CD4-positive, alpha-beta T cell treated with Interleukin-4 for 4 hours (primary cell): ENCODE measurements at places on chromosomes 3 and 15.
A peak's percentile ranks its signal among the peaks of the same experiment; 100 is the strongest.

DNA sequence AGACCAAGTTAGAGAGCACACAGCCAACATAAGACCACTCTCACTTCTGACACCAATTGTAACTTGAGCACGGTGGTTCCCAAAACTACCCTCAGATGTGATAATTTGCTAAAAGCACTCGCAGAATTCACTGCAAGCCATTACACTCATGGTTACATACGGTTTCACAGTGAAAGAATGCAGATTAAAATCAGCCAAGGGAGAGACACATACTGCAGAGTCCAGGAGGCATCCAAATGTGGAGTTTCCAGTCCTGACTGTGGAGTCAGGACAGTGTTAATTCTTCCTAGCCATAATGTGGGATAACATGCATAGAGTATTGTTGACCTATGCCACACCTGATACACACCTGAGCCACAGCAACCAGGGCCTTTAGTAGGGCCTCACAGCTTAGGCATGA, 956.4 kb downstream of the NTRK3 start:
- DNase-seq, result no peak

DNA sequence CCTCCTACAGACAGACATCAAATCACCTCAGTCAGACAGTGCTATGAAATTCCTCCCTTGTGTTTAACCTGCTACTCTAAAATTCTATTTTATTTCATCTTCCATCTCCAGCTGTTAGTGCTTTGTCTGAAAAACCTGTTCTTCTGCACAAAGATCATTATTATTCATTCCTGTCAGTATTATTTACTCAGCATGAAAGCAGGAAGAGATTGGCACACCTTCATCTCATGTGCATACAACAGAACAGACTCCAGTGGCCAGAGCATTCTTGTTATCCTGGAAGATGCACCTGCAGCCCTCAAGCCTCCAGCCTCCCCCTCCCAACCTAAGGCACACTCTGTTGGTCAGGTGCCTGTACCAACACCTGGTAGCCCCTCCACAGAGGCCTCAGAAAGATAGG, 1.8 kb upstream of the ROPN1B start:
- DNase-seq, result no peak

DNA sequence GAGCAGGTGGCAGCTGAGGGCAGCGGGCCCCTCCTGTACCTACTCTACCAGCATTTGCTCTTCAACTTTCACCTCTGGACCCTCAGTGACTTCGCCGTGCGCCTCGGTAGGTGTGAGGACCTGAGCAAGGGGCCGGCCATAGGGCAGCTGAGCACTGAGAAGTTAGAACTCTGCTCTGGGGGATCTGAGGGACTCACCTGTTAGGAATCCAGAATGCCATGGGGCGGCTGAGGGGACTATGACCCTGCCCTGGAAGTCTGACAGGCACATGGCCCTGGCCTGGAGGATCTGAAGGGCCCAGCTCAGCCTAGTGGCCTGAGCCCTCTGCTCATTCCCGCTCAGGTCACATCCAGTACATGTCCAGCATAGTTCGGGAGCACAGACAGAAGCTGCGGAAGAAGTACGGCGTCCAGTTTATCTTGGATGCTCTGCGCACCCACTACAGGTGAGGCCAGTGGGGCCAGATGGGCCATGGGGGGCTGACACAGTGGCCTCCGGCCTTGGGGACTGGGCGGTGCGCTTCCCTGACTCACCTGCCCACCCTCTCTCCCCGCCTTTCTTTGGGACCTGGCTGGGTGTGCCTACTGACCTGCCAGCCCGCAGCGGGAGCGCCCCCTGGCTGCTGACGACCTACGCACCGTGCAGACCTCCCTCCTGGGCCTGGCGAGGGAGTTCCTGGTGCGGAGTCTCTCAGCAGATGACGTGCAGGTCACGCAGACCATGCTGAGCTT, 18.8 kb downstream of the NBEAL2 start:
- DNase-seq, result peak; percentile 66

DNA sequence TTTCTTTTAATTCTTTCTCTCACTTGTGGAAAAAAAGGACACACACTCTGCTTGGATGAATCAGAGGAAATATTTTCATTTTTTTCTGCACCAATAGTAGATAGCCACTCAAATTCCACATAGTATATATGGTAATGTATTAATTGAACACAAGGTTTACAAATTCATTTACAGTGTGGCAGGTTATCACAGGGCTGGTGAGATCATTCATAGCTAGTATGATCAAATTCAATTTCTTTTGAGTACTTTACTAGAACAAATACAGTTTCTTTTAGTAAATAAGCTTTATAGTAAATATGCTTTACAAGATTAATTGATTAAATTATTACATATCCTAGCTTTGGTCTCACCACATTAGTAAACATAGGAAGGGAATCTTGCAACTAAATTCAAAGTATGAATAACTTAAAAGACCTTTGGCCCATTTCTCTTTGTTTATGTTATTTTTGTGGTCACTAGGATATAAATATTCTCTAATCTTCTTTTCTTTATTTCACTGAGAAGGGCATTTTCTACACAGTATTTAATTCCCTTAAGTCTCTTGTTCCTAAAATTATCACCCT, 40.1 kb upstream of the PARP14 start:
- no peak for DNase-seq

DNA sequence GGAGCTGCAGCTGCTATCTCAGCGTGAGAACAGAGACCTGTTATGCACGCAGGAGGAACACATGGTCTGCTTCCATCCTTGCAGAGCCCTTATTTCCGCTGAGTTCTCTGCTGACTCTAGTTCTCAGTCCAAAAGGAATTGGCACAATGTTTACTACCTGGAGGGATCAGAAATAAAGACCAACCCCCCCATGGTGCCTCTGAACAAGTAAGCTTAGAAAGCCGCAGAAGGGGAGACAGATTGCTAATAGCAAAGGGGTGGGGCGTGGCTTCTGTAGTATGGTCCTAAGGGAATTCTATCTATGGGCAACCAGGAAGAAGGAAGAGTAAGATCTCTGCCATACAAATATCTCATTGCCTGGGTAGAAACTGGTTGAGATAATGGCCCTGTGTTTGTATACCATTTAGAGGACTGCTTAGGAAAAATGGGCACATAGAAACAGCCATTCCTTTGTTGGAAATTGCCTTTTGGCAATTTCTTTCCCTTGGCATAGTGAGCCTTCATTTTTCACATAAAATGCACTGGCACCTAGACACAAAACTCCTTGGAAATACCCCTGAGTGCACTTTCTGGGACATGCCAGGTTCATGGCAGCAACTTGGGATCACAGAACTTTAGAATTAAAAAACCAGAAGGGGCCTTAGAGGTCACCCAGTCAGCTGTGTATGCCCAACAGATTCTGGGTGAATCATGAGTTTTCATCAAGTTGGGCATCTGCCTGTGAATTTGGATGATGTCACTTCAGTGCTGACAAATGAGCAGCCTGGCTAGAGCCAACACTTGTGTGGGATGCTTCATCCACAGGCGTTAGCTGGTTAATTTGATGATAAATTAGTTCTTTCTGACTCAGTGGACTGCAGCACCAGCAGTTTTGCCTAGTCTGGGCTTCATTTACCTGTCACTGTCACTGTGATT, 57.4 kb upstream of the STXBP5L start:
- DNase-seq, result no peak

DNA sequence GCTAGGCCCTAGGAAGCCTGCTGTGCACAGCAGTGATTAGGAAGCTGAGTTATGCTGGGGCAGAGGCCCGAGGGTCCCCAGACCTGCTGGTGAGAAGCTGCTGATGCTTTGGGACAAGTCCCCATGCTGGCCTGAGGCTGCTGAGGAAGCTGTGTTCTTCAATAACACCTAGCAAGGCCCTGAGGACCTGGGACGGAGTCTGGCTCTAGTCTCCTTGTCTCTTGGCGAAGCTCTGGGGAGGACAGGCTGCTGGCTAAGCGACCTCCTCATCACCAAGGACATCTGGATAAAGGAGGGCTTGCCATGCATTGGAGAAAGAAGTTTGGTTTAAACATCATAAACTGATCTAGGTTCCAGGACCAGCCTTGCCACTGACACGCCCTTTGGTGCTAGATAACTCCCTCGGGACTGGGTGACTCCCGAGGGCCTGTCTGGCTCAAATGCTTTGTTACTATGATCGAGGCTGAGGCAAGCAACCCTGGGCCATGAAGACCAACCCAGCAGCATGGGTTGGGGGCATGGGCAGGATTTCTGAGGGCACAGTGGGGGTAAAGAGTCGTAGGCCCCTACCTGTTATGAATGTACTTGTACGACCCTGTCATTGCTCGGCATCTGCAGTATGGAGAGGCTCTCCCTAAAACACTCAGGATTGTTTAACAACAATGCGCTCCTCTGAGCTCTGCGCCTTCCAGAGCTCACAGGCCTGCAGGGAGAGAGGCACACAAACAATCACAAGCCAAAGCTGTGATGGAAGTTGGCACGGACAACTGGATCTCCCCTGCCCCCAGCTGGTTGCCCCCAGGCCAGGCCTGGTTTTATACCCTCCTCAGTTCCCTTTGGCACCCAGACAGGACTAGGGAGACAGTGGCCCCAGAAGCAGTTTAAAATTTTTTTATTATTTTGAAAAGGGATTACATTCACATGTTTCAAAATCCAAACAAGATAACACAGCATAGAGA, 64.4 kb downstream of the LINGO1 start:
- DNase-seq, result no peak

GRCh38 chr3:113912552-113913236, 35.1 kb upstream of the ZDHHC23 start:
- DNase-seq, result peak; percentile 68

- DNase-seq, result no peak
Measured at GRCh38 chr3:18937574-18937973, 210.7 kb upstream of the KCNH8 start.

DNA sequence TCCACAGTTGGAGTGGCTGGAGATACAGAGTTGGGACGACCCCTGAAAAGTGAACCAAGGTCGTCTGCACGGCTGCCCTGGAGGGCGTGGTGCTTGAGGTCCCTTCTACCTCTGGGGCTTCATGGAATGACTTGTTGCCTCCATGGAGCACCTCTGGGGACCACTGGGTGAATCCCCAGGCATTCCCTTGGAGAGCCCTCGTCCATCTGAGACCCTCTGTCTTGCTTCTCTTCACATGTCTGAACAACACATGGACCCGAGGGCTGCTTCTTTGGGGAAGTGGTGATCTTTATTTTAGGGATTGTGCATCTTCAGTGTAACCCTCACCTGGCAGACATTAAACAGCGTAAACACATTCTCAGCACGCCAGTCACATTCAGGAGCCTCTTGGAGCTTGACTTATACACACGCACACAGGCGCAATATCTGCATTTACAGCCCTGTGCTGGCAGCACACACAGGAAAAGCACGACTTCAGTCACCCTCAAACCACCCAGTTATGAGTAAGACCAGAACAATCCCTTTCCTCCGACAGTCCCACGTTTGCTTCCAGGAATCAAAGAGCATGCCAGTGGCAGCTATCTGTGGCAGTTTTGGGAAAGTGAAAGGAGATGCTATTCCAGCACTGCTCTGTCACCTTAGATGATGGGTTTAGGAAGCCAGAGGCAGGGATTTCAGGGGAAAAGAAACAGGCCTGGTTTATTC, 12.6 kb downstream of the FAM107A start:
- no peak for DNase-seq

- peak; percentile 53 for DNase-seq
Measured at GRCh38 chr3:50324351-50325112, 2.0 kb upstream of the HYAL2 start.

DNA sequence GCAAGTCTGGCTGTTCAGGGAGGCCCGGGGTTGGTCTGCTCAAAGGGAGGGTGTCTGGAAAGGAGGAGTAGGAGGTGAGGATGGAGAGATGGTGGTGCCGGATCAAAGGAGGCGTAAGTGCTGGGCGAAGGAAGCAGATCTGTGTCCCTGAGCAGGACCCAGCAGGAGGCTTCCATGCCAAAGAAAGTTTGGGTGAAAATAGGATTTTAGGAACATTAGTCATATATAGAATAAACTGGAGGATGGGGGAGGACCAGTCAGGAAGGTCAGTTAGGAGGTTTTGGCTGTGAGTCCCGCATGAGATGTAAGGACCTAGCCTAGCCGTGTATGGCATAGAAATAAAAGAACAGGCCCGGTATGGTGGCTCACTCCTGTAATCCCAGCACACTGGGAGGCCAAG, 28.6 kb upstream of the VPS8 start:
- DNase-seq, result no peak

DNA sequence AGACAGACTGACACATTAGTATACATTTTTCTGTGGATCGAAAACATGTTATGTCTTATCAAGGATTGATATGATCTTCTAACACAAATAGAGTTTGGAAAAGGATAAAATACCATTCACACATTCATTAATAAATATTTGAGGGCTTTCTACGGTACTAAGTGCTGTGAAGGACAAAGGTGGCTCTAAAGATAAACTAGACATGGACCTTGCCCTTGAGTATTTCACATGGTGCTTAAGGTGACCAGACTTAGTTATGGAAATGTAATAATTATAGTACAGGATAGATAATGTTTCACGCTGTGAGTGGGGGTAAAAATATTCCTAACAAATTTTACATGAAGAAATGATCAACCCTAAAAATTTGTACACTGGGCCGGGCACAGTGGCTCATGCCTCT, 3.8 kb upstream of the RAP2B start:
- no peak for DNase-seq

- DNase-seq, result peak; percentile 24
Measured at GRCh38 chr15:38085114-38085513, 150.7 kb downstream of the TMCO5A start.

DNA sequence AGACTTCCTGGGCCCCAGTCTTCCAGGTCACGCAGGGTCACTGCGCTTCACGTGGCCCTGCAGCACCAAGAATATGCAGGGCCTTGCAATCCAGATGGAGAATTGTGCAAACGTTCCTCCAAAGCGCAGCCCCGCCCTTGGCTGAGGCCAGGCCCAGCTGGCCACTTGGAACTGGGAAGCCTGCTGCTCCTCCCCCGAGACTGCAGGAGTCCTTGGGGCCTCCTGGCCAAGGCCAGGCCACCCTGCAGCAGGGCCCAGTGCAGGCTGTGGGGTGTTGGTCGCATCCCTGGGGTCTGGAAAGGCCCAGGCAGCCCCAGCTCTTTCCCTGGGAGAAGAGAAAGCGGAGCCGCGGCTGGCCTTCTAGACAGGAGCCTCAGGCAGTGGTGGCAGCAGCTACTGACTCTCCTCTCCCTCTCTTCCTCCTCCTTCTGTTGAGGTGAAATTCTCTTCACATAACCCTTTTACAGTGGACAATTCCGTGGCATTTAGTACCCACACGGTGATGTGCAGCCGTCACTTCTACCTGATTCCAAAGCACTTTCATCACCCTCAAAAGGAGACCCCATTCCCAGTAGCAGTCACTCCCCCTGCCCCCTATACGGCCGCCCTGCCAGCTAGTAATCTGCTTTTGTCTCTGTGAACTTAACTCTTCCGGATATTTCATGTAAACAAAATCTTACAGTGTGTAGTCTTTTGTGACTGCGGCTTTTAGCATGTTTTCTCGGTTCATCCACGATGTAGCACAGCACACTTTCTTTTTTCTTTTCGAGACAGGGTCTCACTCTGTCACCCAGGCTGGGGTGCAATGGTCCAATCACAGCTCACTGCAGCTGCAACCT, 103.9 kb downstream of the TMEM266 start:
- DNase-seq, result no peak

DNA sequence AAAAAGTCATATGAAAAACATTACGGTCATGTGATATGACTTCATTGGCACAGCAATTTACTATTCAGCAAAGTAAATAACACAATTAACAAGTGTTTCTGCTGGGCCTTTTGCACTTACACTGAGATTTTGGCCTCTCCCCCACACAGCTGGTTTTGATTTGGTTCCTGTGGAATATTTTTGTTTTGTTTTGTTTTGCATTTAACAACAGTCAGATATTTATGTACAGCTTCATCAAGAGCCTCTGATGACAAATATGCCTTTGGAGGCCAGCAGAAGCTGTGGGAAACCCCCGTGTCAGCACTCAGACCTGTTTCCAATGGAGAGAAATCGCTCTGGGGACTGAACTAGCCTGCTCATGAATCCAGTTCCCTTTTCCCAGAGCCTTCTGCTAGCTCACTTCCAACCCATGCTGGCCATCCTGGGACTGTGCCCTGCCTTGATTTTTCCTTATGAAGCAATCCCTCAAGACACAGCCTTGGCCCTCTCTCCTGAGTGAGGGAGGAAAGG, 161.9 kb downstream of the ATG7 start:
- DNase-seq, result no peak
